Left cardiac atrium (tissue), 4 donors: ENCODE measurements at places on chromosomes 13 and 19. TPM values are rescaled to one million over a fixed set of nuclear protein-coding genes. Genes with fewer than 3 reads are reported as not detected.
A peak's percentile ranks its signal among the peaks of the same experiment; 100 is the strongest.

Gene NCAN
- total RNA-seq = not detected

Gene CEACAM3
- 0.29 TPM for total RNA-seq

GRCh38 chr19:4669723-4670480 lies at the start of gene MYDGF:
Gene MYDGF (minus strand): TSS chr19:4670342. CDS start chr19:4670334, 8 bp downstream.
- peak; percentile 96 for DNase-seq

DNA sequence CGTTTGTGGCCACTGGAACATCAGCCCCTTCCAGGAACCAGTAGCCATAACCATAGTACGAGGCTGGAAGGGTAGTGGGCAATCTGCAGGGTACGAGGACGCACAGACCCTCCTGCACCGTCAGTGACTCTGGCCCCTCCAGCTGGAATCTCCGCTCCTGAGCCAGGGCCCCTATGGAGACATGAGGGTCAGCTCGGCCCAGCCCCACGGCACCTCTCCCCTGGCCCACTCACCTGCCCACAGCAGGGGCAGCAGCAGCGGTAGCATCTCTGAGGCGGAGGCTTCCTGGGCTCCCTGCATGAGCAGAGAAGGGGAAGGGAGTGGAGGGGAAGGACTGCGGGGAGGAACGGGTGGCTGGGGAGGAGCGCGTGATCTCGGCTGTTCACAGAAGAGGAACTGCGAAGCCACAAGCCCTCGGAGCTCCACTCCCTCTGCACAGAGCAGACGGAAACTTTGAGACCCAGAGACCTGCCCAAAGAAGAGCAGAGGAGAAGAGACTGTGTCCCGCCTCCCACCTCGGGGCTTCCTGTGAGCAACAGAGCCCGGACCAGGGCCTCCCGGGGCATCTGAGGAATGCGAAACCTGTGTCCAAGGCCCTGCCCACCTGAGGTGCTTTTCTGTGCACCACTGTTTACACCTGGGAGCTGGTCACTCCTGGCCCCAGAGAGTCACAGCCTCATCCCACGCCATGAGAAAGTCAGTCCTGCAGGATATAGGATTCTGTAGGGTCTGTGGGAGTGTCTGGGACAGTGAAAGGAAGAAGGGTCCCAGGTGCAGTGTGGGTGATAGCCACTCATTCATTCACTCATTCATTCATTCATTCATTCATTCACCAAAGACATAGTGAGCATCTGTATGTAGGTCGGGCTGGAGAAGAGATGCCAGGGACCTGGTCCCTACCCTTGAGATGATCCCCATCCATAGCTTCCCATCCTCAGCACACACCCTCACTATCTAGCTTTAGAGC lies at the start of gene SIGLEC6:
Gene SIGLEC6, minus strand, starts transcription at position 322 of the 967 bp plus-strand sequence. Its CDS starts 22 bp downstream, at position 300.
- DNase-seq = peak; percentile 55

DNA sequence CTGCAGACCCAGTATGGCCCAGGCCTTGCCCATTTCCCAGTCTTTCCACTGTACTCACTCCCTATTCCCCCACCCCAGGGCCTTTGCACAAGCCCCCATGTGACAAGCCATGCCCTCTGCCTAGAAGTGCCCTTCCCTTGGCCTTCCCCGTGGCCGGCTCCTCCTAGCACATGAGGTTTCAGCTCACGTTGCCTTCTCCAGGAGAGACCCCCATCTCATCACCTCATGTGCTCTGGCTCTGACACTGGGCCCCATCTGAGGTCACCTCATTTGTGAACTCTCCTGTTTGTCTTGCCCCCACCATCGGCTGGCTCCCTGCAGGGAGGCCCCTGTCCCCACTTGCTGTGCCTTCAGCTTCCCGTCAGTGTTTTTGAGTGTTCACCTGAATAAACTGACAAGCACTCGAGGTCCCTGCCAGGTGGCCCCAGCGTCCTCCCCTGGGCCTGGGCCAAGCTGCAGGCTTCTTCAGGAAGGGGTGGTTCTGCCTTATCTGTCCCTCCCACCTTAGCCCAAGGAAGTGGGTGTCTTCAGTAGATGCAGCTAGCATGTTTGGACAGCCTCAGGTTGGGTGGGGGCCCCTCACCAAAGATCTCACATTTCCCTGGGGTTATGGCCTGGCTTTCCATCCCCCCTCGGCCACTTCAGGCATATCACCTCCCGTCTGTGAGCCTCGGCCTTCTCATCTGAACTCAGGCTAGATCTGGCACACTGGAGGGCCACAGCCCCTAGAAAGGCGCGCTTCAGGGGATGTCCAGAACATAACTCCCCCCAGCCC lies 3.8 kb upstream of the SLC25A42 start:
- DNase-seq = no peak

GRCh38 chr13:25840931-25841330 lies 210.9 kb downstream of the SHISA2 start:
- DNase-seq = no peak

GRCh38 chr13:21149568-21149967 lies 26.8 kb downstream of the SKA3 start:
- no peak for DNase-seq

- no peak for DNase-seq
Measured at GRCh38 chr13:42878721-42879120, 97.3 kb downstream of the FAM216B start.

Gene WBP4
- 15.8 TPM for total RNA-seq

DNA sequence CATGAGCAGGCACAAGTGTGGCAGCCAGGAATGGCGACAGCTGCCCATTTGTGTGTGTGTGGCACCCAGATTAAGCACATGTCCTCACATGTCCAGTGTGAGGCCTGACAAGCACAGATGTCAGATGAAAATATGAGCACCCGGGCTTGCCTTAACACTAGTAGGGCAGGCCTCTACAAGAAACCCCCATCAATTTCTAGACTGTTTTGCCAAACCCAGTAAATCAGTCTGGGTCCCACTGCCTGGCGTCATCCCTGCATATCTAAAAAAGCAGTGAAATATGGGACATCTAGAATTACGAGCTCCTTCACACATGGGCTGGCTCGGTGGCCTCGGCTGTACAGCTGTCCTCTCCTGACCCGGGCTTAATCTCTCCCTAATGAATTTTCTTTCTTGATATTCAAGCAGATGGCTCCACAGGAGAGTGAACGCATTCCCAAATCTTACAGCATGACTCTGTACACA lies 432.7 kb downstream of the FOXO1 start:
- DNase-seq = peak; percentile 50

DNA sequence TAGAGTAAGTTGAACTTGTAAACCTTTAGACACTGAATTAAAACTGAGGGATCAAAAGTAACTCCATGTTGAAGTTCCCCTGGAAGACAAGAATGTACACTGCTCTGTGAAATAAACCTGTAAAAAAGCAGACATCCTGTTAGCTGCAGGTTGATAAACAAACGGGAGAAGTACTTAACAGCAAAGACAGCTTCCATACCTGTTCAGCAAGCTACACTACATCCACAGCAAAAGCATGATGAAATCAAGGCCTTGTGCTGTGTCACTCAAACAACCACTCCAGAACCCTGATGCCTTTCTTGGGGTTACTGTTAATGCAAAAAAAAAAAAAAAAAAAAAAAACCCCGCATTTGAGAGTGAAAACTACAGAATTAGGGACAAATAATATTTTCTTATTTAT lies 20.8 kb downstream of the ANKRD10 start:
- no peak for DNase-seq

GRCh38 chr19:24054044-24054935 lies 32.7 kb upstream of the ZNF254 start:
- no peak for DNase-seq

GRCh38 chr19:45660636-45661035 lies 7.4 kb upstream of the GIPR start:
- DNase-seq = no peak

Gene MRPL4
- 68.5 TPM for total RNA-seq

GRCh38 chr13:33125821-33126570 lies 109.8 kb downstream of the KL start:
- peak; percentile 76 for DNase-seq

DNA sequence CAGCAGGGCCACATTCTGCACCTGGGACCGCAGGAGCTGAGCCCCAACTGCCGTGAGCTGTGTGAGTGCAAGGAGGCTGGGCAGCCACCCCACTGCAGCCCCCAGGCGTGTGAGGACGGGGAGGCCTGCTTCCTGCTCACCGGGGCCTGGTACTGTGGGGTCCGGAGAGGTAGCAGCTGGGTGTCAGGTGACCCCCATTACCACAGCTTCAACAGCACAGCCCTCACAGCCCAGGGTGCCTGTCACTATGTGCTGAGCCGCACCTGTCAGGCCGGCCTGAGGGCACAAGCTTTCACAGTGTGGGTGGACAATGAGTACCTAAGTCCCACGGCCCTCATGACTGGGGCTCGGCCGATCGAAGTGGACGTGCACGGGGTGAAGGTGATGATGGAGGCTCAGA lies 35.8 kb upstream of the FXYD3 start:
- no peak for DNase-seq

Gene FLT3
- total RNA-seq = 0.12 TPM

Gene FBN3
- total RNA-seq = not detected

DNA sequence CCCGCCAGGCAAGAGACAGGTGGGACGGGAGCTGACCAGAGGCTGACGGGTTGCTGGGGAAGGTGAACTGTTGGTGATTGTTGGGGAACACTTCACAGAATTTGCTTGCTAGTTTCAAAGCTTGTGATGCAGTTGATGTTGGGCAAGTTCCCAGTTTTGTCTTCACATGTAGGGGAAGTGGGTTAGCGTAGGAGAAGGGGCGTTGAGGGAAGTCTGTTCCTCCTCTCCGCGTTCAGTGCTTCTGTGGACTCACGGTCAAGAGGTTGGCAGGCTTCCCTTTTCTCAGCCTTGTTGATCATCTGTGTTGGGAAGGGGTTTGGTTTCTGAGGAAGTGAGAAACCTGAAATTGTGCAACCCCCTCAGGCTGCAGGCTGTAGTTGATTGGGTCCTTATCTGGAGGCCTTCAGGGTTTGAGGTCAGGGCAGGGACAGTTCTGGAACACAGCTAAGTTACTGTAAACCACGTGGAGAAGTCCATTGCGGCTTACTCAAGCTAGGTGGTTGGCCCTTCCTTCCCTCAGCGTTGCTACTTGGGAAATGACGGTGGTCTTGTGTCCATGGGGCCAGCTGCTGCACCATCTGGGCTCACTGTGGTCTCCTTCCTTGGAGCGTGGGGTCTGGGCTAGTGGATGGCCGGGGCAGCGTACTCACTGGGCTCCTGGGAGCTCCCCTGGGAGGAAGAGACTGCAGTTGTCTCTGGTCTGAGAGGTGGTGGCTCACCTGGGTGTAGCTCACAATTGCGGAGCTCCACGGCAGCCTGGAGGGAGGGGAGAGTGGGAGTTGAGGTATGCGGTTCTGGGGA lies 7.5 kb downstream of the RPS9 start:
- peak; percentile 73 for DNase-seq

- no peak for DNase-seq
Measured at GRCh38 chr19:57633832-57634131, 814 bp downstream of the ZNF211 start.

DNA sequence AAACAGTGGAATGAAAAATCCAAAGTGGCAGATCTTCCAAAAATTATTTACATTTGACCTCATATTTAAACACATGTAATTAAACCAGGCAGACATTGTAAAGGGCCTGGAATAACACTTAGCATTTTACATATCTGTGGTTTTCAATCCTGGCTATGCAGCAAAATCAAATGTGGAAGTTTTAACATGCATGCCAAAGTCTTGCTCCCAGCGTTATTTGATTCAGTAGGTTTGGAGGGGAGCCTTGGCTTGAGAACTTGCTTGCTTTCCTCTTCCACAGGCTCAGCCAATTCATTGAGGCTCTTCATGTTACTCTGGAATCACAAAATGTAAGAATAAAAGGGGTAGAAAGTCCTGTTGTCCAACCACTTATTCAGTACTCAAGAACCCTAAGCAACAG lies 42.5 kb upstream of the INTS6 start:
- DNase-seq = no peak

Gene S1PR5
- total RNA-seq = 0.21 TPM

DNA sequence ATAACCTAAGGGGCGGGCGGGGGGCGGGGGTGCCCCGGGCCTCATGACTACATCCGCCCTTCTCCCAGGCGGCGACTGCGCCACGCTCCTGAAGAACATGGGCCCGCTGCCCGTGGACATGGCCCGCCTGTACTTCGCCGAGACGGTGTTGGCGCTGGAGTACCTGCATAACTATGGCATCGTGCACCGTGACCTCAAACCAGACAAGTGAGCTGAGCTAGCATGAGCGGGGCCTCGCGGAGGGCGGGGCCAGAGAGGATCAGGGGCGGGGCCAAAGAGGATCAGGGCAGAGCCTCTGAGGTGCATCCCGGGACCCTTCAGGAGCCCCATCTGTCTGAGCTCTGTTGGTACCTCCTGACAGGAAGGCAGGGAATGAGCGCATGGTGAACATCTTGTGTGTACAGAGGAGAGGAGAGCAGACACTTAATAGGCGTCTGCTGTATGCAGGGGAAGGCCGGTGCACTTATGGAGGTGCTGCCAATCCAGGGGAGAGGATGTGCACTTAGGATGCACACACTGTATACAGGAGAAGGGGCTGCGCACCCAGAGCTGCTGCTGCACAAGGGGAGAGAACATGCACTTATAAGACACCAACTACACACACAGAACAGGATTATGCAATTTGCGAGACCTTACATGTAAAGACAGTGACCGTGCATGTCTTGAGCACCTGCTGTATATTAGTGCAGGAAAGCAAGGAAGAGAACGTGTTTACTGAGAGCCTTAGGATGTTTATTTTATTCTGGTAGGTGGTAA lies 20.9 kb upstream of the PIK3R2 start:
- no peak for DNase-seq

DNA sequence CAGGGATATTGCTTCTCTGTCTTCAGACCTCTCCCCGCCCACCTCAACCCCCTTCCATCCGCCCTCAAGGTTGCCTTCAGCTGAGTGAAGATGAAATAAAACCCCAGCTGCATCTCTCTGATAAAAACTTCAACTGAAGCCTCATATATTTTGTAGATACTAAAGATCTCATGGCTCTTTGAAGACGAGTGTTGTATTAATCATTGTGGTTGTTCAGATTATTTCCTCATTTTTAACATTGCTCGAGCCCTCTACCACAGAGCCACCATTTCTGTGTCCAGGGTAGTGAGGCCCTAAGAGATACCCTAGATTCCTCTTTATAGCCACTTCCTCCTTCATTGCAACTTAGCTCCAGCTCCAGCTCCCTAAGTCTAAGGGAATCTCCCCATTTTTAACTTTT lies 312.8 kb upstream of the ZNF507 start:
- DNase-seq = no peak

- peak; percentile 74 for DNase-seq
Measured at GRCh38 chr19:3360421-3361383, 5.7 kb upstream of the NFIC start.

DNA sequence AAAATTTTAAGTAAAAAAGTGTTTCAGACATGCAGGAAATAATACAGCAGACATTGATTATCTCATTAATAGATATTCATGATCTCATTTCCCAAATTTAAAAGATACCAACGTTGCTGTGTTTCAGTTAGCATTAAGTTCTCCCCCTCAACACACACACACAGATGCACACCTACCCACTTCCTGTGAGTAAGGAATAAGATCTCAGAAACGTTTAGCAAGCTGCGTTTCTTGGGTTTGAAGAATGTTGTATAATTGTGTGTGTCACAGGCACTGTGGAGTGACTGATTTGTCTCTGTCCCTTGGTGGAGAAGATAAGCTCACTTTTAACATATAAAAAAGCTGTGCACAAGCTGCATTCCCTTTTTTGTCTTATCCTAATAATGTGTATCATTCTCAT lies 196.8 kb downstream of the PDS5B start:
- DNase-seq = no peak
